Ovary (tissue), 10 donors: ENCODE measurements at places on chromosomes 12 and 14.

GRCh38 chr12:123019841-123020138 is 39.3 kb downstream of the ARL6IP4 start:
- DNase-seq: no peak

DNA sequence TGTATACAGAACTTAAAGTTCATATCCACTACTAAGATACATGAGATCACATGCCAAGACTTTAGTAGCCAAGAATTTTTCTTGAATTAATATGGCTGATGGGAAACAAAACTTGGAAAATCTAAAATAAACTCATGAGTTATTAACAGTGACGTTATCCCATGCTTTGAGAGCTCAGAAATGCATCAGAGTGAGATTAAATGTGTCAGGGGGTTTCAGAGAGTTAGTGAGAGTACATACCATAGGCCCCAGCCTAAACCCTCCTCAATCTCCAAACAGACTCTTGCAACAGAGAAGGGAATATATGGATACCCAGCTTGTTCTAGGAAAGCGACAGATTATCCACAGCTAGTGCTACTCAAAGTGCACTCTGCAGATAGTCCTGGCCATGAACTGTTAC is 19.3 kb downstream of the SLC35F4 start:
- DNase-seq: no peak

- DNase-seq: no peak
Observed at GRCh38 chr12:43550831-43551271, 1.2 kb downstream of the ADAMTS20 start.

GRCh38 chr12:4275870-4276301 is 2.3 kb downstream of the CCND2 start:
- DNase-seq: no peak

- no peak for DNase-seq
Observed at GRCh38 chr12:62163368-62163767, 96.8 kb upstream of the USP15 start.

- DNase-seq: no peak
Observed at GRCh38 chr12:26872625-26873024, 39.6 kb upstream of the ITPR2 start.

DNA sequence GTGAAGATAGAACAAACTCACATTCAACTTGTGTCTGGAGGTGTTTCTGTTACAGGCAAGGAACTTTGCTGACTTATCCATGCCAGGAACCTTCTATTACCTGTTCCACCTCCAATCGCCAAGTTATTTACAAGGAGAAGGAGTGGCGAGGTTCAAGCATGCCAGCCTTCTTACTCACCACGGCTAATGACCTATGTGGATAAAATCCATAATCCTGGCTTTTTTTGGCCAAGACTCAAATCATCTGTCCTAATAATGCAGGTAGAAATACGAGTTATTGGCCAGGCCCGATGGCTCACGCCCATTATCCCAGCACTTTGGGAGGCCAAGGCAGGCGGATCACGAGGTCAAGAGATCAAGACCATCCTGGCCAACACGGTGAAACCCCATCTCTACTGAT is 241.6 kb downstream of the TMEM132D start:
- no peak for DNase-seq

DNA sequence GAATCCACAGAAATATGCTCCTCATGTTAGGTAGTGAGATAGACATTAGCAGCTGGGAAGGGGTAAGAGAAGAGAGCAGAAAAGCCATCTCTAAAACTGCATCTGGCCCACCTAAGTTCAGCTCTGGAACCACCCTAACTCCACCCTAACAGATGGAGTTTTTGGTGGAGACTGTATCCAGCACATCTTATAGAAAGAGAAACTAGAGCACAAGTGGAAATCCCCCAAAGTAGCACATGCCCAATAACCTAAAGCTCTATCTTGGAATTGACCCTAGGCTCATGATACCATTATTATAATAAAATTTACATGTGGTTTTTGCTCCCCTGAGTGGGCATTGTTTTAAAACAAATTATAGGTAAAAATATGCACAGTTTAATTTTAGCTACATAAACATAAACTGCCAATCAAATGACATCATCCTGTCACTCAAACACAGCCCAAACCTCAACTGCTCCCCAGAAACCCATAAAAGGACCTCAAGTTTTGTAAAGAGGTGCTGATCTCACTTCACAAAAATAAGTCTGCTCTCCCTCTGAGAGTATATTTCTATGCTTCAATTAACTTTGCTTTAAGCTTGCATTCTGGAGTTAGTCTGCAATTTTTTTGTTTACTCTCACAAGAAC is 206.4 kb downstream of the PIK3C2G start:
- no peak for DNase-seq

DNA sequence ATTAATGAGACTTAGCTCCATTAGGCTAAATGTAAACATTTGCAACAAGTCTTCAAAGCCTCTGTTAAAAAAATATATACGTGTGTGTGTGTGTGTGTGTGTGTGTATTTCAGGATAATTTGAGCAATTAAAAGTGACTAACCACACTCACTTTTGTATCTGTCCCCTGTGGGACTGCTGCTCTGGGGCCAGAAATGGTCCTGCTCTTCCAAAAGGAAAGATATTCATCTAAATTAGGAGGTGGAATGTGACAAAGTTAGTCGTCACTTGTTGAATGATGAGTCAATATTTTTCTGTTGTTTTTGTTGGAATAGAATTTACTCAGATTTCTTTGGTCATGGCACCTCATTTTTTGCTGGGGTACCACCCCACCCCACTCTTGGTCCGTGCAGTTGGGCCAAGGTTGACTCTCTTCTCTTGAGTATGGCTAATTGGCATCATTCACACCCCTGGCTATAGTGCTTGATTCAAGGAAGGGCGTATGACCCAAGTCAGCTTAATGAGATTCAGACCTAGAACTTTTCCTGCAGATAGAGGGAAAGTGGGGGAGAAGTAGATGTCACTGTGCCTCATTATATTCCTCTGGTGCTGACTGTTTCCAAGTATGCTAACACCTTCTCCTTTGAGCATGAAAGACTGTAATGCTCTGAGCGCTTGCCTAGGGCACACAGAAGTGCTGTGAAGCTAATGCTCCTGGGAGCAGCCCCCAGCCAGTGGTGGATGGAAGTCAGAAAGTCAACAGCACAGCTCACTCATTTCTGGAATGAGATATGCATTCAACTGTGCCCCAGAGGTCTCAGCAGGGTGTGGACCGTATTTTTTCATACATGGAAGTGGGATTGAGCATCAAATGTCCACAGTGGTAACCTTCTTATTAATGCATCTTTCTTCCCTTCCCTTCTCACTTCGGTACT is 577.0 kb upstream of the TBX3 start:
- no peak for DNase-seq

- no peak for DNase-seq
Observed at GRCh38 chr12:31618228-31619025, 27.5 kb upstream of the DENND5B start.

- no peak for DNase-seq
Observed at GRCh38 chr12:15049461-15050153, 76.8 kb downstream of the PDE6H start.

DNA sequence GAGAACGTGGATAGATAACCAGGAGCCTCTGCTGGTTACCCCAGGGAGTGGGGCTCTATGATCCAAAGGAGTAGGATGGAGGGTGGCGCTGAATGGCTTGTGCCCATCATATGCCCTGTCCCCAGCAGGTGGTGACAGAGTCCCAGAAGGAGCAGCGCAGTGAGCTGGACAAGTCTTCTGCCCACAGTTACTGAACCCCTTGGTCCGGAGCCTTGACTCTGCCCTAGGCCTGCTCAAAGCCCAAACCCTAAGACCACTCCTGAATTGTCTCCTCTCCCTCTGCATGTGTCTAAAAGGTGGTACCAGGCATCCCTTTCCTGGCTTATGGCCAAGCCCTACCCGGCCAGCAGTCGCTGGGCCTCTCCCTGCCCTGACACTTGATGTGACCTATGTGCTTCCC is 3.2 kb downstream of the PRPH start:
- DNase-seq: no peak
